ENCODE measurements at places on chromosomes 13 and 19. TPM values are rescaled to one million over a fixed set of nuclear protein-coding genes. Genes with fewer than 3 reads are reported as not detected.

GNG7 gene
- 1.6 TPM for polyA plus RNA-seq

ADGRE3 gene
- polyA plus RNA-seq, result not detected

ZGLP1 gene
- 2.1 TPM for polyA plus RNA-seq

APOE gene
- 56.0 TPM for polyA plus RNA-seq

IFNL1 gene
- polyA plus RNA-seq, result not detected

MZF1 gene
- 38.4 TPM for polyA plus RNA-seq

DNA sequence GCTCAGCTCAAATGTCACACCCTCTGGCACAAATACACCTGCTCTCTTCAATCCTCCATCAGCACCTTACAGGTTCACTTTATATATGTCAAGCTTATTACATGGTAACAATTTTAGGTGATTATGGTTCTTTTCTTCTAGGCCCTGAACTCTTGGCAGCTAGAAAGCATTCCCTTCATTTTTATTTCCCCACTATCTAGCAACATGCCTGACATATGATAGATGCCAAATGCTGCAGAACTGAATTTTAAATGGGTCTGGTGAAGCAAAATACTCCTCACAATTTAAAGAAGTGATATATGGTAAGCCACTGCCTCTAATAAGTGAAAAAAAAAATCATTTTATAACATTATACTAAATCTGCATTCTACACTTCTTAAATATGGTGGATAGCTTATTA is 95.2 kb downstream of the USP12 start:
- DNase-seq, result no peak

- no peak for DNase-seq
These were observed 438.6 kb downstream of the KLF5 start for GRCh38 chr13:73497430-73497829.

DNA sequence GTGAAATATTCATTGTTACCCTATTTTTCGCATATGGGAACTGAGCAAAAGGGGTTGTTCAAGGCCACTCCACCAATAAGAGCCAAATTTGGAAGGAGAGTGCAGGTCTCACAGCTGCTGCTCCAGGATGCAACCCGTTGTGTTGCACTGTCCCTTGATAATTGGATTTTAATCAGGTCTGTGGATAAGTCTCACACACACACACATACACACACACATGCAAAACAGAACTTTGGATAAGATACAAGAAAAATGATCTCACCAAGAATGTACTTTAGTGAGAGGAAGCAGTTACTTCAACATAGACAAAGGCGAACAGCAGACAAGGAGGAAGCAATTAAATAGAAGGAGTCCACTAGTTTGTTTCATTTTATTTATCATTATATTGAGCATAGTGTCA is 127.3 kb upstream of the EDNRB start:
- no peak for DNase-seq

- DNase-seq, result no peak
These were observed 29.2 kb downstream of the NLRP5 start for GRCh38 chr19:56015756-56016155.

- no peak for DNase-seq
These were observed 521.5 kb upstream of the SPRY2 start for GRCh38 chr13:80862456-80862855.

DNA sequence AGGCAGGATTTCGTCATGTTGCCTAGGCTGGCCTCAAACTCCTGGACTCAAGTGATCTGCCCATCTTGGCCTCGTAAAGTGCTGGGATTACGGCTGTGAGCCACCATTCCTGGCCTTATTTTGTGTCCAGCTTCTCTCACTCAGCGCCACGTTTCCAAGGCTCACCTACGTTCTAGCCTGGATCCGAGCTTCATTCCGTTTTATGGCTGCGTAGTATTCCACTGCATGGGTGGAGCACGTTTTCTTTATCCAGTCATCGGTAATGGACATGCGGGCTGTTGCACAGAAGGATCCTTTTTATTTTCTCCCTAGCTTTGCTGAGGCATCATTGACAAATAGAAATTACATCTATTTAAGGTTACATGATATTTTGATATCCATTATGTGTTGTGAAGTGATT is 16.6 kb downstream of the ADGRL1 start:
- no peak for DNase-seq

Data from SK-N-SH (cell line).